ENCODE measurements at places on chromosomes 7 and 10.

GRCh38 chr10:11825796-11826414 lies 2.7 kb downstream of the PROSER2 start:
- no peak for DNase-seq

DNA sequence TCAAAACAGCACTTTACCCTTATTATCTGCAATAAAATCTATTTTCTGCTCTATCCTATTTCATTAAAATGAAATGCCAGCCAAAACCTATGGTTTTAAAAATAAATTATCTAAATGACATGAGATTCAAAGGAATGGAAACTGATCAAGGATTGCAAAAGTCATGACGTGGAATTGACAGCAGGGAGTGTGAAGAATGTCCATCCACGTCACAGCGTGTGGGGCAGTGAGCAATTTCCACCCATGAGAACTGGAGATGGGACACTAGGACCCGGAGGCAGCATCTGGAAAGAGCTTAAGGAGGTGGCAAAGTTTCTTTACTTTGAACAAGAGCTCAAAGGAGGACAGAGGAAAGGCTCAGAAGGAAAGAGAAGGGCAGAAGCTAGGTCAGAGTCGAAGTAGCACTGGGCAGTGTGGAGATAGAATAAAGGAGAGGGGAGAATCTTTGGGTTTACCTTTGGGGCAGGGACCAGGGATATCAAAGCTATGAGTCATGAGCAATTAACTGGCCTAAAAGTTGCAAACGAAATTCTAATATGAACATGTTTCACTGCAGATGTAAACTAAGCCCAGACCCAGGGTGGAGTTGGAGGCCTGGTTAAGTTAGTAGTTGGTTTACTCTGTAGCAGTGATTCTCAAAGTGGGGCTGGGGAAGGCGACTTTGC lies 24.9 kb upstream of the STK17A start:
- no peak for DNase-seq

- DNase-seq, result no peak
These were observed 59.5 kb downstream of the CHST15 start for GRCh38 chr10:124033887-124034218.

DNA sequence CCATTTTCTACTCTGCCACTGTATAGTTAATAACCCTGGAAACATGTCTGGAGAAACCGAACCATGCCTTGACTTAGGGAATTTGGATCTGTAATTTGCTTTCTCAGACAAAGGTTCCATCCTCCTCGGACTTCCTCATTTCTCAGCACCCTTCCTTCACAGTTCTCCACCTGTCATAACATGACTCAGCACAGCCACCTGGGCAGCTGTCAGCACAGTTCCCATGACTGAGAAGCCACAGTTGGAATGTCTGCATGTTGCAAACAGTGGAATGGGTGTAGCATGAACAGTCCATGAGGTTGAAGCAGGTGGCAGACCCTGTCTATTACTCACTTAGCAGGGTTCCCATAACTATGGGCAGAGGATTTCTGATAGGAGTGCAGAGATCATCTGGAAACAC lies 634 bp upstream of the OR9A4 start:
- DNase-seq, result no peak

GRCh38 chr7:68238204-68238805 lies 1241.7 kb downstream of the TYW1 start:
- DNase-seq, result no peak

DNA sequence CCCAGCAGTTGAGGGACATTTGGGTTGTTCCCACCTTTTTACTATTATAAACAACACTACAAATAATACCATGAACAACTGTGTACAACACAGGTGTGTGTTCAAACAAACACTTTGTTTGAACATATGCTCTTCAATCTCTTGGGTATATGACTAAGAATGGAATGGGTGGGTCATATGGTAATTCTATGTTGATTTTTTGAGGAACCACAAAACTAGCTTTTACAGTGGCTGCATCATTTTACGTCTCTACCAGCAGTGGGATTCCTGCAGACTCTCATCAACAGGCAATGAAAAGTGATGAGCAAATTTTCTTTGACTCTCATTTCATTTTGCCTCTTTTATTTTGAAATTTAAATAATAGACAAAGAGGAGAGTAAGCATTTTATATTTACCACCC lies 116.9 kb upstream of the KLF14 start:
- DNase-seq, result no peak

GRCh38 chr7:93973134-93973533 lies 31.0 kb downstream of the BET1 start:
- no peak for DNase-seq

GRCh38 chr10:126187399-126187798 lies 200.9 kb downstream of the ADAM12 start:
- DNase-seq, result no peak

DNA sequence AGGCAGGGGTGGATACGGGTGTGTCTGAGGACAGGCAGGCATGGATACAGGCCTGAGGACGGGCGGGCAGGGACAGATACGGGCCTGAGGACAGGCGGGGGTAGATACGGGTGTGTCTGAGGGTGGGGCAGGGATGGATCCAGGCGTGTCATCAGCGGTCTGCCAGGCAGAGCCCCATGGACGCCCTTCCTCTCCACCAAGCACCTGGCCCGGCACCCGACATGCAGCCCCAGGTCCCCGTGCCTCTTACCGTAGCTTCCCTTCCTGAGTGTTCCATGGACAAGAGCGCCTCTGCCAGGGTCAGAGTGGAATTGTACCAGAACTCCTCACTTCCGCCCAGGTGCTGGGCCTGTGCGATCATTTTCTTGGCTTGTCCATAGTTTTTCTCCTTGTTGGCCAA lies 74.6 kb upstream of the NKX6-2 start:
- DNase-seq, result no peak

DNA sequence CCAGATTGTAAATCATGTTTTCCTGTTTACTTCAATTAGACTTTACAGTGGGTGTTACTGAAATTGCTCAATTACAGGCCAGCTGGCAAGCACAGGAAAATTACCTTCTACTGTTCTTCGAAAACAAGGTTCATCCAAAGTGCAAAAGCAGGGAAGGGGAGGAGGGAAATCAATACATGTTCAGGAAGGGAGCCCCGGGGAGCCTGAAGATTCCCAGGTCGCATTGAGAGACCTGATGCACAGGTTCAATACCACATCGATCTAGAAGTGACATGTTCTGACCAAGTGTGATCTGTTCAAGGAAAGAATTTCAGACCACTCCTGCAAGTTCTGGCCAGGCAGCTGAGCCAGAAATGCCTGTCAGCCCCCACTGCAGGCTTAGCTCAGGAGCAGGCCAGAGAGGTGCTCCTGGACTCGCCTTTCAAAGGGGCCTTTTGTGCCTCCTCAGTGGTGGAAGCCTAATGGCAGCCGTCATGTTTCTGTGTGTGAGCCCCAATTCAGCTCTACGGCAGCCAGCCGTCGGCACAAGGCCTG lies 35.9 kb downstream of the FAM53B start:
- DNase-seq, result no peak

GRCh38 chr7:105830405-105831301 lies 45.7 kb downstream of the ATXN7L1 start:
- no peak for DNase-seq

- no peak for DNase-seq
These were observed 162.5 kb downstream of the LRMDA start for GRCh38 chr10:75593692-75594556.

- no peak for DNase-seq
These were observed 191.5 kb downstream of the AHR start for GRCh38 chr7:17489961-17490360.

GRCh38 chr10:2850202-2850601 lies 217.1 kb upstream of the PFKP start:
- DNase-seq, result no peak

GRCh38 chr10:11337516-11337915 lies 273.9 kb downstream of the USP6NL start:
- DNase-seq, result no peak

- DNase-seq, result no peak
These were observed 1.6 kb upstream of the SAMD9 start for GRCh38 chr7:93119191-93119905.

DNA sequence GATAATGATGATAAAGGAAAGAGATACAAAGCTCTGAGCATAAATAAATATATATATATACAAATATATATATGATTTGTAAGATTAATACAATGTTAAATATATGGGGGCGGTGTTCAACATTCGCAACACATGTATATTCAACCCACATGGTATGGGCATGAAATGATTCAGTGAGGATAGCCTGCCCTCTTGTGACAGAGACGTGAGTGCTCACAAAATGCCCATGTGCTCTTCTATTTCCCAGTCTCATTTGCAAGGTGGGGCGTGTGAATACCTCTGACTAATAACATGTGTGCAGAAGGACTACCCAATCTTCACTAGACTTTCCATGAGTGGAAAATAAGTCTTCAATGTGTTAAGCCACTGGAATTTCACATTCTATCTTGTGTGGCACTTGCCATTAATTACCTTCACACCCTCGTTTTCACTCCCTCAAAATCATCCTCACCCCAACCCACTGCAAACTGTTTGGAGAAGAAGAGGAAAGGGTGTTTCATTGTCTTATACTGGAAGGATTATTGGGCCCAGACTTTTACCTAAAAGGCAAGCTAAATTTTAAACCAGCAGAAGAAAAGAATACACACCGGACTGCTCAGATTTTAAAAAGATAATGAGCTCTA lies 26.9 kb downstream of the ASAH2 start:
- DNase-seq, result peak; percentile 36

DNA sequence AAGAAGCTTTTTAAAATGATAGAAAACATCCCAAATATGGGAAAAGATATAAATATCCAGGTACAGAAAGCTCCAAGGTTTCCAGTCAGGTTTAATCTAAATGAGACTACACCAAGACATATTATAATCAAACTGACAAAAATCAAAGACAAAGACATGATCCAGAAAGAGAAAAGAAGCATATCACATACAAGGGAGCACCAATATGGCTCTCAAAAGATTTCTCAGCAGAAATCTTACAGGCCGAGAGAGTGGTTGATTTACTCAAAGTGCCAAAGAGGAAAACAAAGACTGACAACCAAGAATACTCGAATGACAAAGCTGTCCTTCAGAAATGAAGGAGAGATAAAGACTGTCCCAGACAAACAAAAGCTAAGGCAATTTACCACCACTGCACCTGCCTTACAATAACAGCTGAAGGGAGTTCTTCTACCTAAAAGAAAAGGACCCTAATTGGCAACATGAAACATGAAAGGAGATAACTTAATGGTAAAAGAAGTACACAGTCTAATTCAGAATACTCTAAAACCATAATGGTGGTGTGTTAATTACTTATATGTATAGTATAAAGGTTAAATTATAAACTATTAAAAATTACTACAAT lies 25.4 kb downstream of the OR2A14 start:
- DNase-seq, result no peak

- DNase-seq, result no peak
These were observed 823.1 kb downstream of the CCSER2 start for GRCh38 chr10:85151506-85151905.

- no peak for DNase-seq
These were observed 154.1 kb downstream of the SDHAF3 start for GRCh38 chr7:97271619-97272018.

GRCh38 chr10:28397229-28397628 lies 94.4 kb upstream of the MPP7 start:
- no peak for DNase-seq
